ENCODE measurements at places on chromosomes 5 and 9.

DNA sequence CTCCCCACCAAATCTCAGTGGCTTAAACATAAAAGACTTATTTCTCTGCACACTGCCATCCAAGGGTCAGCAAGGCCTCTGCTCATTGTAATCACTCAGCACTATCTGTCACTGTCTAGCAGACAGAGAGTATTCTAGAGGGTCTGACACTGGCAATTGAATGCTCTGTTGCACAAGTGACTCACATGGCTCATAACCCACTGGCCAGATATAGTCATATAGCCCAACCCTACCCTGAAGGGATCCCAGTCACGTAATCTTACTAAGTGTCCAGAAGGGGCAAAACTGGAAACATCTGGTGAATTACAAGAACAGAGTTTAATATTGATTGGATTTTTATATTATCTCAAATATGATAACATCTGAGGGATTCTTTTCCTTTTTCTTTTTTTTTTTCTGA lies 80.7 kb downstream of the TSSK1B start:
- DNase-seq = no peak

DNA sequence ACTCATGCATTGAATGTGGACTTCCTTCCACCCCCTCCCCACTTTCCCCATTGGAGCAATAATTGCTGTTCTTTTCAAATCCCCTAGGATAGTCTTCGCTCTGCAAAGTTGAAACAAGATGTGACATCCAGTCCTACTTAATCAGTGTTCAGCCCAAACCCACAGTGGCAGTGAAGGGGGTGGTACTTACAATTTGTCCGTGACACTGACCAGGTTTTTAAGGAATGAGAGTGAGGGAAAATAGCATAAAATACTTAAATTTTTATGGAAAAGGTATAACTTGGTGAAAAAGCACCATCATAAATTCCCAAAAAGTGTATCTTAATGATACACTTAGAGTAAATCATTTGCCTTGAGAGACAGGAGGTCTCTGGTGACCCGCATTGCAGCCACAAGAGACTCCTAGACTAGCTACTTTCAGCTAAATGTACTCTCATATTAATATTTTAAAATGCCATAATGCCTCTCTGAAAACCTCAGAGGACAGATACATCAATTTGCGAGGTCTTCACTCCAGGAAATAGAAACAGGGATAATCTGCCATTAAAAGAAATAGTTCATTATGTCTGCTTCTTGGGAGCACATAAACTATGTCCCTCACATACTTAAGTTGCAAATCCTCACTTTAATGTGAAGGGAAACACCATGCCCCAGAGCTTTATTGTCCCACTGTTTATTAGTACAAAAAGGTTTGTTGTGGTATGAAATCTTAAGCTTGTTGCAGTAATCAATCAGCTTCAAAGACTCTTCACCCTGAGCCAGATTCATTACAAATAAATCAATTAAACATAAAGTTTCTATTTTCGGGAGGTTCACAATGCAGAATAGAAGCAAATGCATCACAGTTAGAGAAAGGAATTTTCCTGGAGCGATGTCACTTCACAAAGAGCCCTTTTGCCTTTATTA lies 343.6 kb upstream of the ISL1 start:
- no peak for DNase-seq

GRCh38 chr5:167614294-167615021 lies 677.0 kb upstream of the WWC1 start:
- no peak for DNase-seq

GRCh38 chr5:97026721-97027120 lies 90.8 kb downstream of the LNPEP start:
- peak; percentile 49 for DNase-seq

DNA sequence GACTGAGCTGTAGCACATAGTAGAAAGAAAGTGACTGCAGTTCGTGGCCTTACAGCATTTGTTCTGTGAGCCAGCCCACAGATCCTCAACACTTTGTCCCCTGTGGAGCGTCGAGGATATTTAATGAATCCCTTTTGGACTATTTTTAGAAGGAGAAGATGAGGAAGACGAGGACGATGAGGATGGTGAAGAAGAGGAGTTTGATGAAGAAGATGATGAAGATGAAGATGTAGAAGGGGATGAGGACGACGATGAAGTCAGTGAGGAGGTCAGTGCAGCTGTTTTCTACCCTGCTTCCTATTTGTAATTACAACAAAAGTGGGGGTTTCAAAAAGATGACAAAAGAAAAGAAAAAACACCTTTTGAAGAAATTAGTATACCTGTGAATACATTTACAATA lies 28.0 kb downstream of the ANP32B start:
- no peak for DNase-seq

DNA sequence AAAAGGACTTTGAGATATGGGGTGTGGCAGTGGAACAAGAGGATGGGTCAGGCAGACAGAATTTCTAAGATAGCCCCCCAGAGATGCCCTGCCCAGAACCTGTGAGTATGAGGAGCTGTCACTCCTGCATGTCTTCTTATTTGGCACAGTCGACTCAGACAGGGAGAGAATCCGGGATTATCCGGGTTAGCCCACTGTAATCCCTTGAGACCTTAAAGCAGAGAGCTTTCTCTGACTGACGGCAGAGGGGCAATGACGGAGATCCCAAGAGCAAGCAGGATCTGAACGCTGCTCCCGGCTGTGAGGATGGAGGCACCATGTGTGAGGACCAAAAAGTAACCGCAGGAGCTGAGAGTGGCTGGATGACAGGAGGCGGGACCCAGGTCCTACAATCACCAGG lies 8.8 kb upstream of the NHP2 start:
- no peak for DNase-seq

GRCh38 chr5:79806741-79807140 lies 117.1 kb downstream of the CMYA5 start:
- peak; percentile 14 for DNase-seq

DNA sequence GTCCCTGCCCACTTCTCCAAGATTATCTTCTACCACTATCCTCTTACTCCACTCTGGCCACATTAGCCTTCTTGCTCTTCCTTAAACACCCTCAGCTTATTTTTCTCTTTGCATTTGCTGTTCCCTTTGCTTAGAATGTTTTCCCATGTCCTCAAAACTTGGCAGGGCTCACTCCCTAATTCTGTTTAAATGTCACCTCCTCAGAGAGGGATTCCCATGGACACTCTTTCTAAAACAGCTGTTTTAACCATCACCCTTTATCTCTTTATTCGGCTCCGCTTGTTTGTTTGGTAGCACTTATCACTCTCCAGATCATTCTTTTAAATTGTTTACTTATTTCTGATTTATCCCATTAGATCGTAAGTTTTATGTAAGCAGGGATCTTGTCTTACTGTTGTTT lies 278.5 kb downstream of the CWC27 start:
- no peak for DNase-seq

DNA sequence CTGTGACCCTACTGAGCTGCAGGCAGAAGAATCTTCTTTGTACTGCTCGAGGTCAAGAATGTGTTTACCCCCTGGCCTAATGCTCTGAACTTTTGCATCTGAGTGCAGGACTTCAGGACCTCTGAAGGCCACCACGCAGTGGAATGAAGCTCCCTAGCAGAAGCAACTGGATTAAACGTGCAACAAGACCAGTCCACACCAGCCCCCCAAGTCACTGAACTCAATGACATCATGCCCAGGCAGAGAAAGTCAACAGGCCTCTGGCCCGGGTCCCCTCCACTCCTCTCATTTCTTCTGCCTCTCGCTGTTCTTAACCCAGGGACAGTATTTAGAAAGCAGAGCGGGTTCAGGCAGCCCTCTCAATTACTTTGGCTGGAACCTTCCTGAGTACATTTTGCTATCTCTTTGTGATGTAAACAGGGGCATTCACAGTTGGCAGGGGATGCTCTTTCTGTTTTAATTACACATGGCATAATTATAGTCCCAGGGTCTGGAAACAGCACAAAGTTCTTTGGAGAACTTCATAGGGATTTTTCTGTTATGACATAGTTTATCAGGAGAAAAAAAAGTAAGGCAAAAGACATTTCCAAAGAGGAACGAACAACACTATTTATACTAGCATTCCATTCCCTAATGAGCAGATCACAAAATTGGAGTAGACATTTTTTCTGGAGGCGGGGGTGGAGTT lies 108.2 kb upstream of the SPATA31D4 start:
- DNase-seq = peak; percentile 66

- DNase-seq = no peak
Measured at GRCh38 chr5:179841621-179842020, 17.0 kb downstream of the MRNIP start.

GRCh38 chr5:155451106-155451505 lies 437.6 kb downstream of the KIF4B start:
- DNase-seq = no peak

DNA sequence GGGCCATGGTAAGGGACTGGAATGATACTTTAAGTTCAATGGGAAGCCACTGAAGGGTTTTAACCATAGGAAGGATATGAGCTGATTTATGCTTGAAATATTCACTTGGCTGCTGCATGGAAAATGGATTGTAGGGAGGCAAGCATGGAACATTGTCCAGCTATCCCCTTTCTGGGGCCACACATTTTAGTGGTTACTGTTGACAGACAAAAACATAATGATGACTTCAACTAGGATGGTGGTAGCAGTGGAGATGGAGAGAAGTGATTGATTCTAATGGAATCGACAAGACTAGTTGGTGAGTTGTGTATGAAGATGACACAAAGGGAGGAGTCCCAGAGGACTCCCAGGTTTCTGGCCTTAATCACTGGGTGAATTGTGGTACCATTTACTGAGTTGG lies 6.2 kb upstream of the FCHSD1 start:
- no peak for DNase-seq

GRCh38 chr5:141800617-141801016 lies 77.6 kb downstream of the PCDH1 start:
- DNase-seq = peak; percentile 21

GRCh38 chr9:70595211-70595610 lies 180.8 kb upstream of the KLF9 start:
- no peak for DNase-seq

DNA sequence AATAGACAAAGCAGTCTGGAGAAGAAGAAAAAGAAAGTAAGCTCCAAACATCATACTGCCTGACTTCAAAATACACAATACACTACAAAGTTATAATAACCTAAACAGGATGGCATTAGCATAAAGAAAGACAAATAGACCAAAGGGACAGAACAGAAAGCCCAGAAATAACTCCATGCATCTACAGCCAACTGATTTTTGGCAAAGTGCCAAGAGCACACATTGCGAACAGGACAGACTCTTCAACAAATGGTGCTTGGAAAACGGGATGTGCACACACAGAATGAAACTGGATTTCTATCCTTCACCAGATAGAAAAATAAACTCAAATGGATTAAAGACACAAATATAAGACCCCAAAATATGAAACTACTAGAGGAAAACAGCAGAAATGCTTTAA lies 66.6 kb upstream of the SPATA31E1 start:
- DNase-seq = peak; percentile 11

DNA sequence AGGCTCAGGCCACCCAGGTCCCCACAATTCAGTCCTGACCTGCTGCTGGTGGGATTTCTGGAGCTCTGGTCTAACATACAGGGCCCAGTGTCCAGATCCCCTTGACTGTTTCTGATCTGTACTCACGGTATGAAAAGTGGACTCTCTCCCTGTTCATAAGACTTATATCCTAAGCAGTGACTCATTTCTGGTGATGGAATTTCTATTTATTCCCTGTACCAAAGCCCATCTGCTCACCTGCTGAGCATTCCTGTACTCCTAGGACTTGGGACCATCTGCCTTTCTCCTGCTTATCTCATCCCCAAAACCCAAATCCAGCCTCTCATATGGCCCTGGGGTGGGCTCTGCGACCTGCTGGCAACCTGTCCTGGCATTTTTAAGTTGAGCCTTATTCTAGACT lies 86.6 kb downstream of the APBA1 start:
- DNase-seq = no peak

- no peak for DNase-seq
Measured at GRCh38 chr9:80948066-80948465, 741.3 kb downstream of the TLE1 start.

GRCh38 chr9:133919253-133920115 lies 72.6 kb downstream of the VAV2 start:
- DNase-seq = no peak

DNA sequence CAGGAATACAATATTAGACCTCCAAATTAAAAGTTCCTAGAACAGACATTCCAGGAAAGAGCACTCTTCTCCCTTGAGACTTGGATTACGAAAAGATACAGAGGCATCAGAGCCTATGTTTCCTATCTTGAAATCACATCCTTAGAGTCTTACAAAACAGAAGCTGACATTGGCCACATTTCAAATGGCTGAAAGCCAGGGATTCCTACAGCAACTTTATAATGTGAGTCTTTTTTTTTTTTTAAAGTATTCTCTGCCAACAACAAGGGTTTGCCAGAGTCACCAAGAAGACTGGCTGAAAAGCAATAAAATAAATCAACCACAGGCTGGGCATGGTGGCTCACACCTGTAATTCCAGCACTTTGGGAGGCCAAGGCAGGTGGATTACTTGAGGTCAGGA lies 63.1 kb downstream of the TRPM6 start:
- DNase-seq = peak; percentile 75

GRCh38 chr5:115457571-115457970 lies 87.0 kb downstream of the FEM1C start:
- no peak for DNase-seq

DNA sequence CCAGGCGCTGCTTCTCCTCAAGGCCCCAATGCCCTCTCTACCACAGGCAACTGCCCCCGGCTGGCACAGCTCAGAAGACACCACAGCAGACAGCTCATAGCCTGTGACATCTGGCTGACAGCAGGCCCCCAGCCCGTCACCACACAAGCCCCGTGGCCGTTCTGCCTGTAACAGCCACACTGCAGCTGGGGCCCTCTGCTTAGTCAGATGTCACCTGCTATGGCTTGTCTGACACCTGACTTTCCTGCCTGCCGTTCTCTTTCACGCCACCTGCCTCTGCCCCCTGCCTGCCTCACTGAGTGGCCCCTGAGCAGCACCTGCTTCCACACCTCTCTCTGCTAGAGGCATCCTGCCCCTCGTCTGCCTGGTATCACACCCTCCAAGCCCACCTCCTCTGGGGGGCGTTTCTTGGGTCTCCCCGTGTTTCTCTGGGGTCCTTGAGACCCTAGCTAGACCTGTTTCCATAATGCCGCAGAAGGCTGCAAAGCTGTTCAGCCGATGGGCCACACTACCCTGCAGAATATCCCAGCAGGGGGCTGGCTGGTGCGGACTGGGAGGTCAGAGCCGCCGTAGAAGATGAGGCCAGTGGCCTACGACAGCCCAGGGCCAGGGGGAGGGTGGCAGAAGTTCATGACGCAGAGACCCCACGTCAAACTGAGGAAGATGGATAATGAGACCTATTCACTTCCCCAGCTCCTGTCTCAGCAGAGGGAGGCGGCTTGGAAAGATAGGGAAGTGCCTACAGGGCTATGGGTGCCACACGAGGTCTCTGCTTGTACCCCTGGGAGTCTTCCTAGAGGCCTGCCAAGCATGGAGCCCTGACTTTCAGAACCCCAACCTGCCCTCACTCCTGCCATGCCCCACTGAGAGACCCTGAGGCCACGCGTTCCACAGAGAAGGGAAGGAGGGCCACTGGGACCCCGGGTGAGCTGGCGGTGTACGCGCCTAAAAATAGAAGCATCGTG lies 95.1 kb downstream of the ZNF354C start:
- no peak for DNase-seq

GRCh38 chr9:31639451-31639850 lies 745.0 kb upstream of the ACO1 start:
- DNase-seq = no peak

- peak; percentile 52 for DNase-seq
Measured at GRCh38 chr5:92364986-92365550, 982.0 kb upstream of the ARRDC3 start.

All from fibroblast of skin of right quadriceps (primary cell).